ENCODE measurements at places on chromosomes 11 and 22. TPM values are rescaled to one million over a fixed set of nuclear protein-coding genes. Genes with fewer than 3 reads are reported as not detected.

The KLHL35 gene
- polyA plus RNA-seq = 12.4 TPM

The MGAT3 gene
- polyA plus RNA-seq = 3.5 TPM

The CNTN5 gene
- 4.8 TPM for polyA plus RNA-seq

The NPAS4 gene
- polyA plus RNA-seq = 0.29 TPM

The XKR3 gene
- not detected for polyA plus RNA-seq

The BRMS1 gene
- 23.1 TPM for polyA plus RNA-seq

The EHF gene
- polyA plus RNA-seq = 25.2 TPM

Data from muscle of arm (tissue), 14 donors.